GM10248 (cell line): ENCODE measurements at places on chromosomes 1 and 21.

DNA sequence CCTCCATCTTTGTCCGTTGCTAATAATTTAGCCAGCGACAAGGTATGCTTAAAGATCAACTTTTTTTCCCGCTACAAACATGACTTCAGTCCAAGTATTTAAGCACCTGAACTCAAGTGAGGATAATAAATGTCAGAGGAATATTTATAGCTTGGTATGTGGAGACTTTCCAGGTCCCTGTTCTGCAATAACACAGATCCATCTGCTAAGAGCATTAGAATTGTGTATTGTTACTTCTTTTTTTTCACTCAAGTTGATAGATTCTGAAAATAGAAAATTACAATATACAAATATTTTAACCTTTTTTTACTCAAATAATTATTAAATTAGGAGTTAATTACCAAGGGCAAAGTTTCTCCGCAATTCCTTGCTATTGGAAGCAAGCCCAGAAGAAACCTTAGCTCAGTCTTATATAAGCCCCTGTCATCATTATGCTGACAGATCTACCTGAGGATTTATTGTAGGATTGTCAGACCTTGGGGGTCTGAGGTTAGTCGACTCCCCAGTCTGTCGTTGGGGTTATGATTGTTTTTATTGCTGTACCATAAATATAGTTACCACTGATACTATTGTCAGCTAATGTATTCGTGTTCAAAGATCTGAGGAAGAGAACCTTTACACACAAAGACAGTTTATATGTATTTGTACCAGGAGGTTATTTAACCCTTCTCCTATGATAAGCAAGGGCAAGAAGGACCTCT, 337.9 kb downstream of the TBX15 start:
- DNase-seq: no peak

DNA sequence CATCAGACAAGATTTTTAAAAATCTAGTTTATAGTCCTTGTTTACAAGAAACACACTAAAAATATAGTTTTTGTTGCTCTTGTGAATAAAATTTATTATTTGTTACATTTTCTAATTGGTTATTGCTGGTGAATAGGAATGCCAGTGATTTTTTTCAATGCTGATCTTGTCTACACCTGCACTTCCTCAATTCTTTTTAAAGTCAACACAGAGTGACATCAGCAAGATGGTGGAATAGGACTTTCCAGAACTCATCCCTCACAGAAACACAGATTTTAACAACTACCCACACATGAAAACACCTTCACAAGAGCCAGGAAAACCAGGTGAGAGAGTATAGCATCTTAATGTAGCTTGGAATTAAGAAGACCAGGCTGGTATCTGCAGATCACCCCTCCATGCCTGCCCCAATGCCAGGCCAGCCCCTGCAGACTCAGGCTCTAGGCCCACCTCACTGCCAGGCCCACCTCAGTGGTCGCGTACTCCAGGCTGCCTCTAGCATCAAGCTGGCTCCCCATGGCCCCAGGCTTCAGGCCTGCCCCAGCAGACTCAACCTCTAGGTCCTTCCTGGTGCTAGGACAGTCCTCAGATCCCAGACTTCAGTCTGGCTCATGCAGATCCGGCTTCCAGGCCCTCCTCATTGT, 117.6 kb downstream of the WDR3 start:
- DNase-seq: no peak

- DNase-seq: no peak
Measured at GRCh38 chr1:178282949-178283367, 189.1 kb downstream of the RASAL2 start.

DNA sequence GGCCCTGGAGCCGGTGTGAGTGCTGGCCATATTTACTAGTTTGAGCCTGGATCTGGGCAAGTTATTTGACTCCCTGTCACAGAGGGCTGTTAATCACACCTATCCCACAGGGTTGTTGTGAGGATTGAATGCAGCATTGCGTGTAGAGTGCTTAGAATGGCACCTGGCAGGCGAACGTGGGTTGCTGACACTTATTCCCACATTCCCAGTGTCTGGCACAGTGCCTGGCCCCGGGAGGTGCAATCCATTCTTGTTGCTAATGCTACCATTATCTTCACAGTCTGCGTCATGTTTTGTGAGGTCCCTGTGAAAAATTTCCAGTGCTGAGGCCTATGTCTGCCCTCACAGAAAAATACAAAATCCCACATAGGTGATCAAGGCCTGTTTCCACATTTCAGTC, 66.1 kb downstream of the CD2 start:
- DNase-seq: no peak

- DNase-seq: no peak
Measured at GRCh38 chr21:44949161-44949778, 9.4 kb downstream of the SLX9 start.

DNA sequence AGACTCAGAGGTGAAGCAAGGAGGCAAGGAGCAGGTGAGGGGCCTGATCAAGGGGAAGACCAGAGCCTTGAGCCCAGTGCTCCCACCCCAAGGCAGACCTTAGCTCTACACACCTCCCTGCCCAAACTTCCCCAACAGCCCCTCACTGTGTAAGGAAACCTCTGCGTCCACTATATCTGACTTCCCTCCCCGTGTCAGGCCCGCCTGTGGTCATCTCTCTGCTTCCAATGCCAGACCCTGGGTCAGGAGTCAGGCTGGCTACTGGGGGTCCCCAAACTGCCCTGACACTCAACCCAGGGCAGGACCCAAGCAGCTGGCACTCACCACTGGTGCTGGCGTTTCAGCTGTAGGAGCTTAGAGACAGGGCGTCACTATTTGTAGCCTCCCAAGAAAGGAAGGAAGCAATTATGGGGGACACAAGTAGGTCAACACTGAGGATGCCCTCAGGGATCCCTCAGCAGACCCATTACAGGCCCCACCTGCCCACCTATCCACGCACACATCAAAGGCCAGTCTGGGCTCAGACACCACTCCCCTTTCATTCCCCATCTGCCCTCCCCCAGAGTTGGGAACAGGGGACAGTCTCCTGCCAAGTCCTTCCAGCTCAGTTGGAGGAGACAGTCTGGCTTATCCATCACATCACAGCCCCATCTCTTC, 811 bp upstream of the S100A3 start:
- no peak for DNase-seq

DNA sequence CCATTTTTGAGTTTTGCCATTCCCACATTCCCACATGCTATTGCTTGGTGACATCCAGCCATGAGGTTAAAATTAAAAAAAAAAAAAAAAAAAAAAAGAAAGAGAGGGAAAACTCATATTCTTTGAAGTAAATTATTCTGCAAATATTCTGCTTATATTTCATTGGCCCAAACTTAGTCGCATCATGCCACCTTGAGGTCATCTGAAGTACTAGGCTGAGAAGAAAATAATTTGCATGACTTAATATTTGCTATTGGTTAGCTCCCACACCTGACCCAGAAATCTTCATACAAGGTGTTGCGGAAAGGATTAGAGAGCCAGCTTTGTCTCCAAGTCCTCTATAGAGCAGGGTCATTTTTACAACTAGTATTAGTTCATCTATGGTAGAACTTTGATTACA, 2206.0 kb downstream of the MRPL39 start:
- DNase-seq: no peak

DNA sequence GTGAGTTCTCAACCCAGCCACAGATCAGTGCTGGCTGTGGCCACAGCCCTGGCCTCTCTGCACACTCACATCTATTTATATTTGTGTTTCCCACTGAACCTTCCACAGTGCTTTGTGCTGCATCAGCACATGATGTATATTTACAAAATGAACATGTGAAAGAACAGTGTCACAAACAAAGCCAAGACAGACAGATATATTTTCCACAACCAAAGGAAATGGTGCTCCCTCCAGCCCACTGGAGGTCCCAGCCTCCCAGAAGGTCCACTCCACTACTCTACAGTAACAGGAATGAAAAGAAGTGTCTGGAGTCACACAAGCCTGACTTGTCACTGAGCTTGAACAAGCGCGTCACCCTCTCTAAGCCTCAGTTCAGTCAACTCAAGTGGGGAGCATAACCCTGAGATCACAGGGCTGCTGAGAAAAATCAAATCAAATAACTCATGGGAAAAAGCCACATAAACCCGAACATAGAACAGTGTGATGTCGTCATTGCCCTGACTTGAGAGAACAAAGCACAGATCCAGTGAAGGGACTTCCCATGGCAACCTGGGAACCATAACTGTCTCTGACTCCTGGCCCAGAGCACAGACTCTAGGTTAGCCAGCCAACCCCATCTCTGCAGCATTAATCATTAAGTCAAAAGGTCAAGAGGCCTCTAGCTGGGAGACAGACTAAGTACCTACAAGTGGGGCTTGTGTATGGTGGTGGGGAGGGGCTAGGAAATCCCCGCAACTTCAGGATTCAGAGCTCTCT, 121.2 kb downstream of the TRABD2B start:
- DNase-seq: no peak

DNA sequence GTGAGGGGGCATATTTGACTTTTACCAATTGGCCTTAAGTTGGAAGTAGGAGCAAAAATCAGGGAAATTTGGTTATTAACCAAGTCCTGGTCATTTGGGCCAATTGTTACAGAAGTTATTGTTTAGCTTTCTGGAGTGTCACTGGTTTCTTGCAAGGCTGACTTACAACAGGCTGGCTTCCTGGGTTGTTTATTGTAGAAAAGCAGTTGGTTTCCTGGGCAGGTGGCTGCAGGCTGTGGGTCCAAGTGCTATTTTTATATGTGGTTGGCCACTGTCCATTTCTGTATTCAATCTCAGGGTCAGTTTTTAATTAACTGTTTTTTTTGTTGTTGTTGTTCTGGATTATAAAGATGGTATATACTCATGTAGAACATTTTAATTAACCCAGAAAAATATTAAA, 174.1 kb downstream of the KCNJ6 start:
- no peak for DNase-seq

GRCh38 chr1:237913345-237913744, 22.6 kb upstream of the ZP4 start:
- DNase-seq: no peak

DNA sequence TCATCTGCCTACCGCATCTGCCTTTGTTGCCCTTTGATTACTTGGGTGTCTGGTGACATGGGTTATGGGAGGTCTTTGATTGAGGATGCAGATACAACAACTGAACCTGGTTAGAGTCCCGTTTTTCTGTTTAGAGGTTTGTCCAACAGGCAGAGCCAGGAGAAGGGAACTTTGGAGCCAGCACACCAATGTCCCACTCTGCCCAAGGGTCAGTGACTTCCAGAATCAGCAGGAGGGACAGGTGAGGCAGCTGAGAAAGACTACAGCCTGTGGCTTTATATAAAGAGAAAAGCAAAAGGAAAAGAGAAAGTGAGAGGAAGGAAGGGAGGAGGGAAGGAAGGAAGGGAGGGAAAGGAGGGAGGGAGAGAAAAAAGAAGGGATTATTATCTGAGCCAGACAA, 101.5 kb upstream of the ZNF644 start:
- no peak for DNase-seq

- DNase-seq: no peak
Measured at GRCh38 chr1:213065800-213066199, 14.8 kb downstream of the RPS6KC1 start.

- peak; percentile 19 for DNase-seq
Measured at GRCh38 chr1:211643324-211644212, 31.9 kb downstream of the NEK2 start.

GRCh38 chr1:25118546-25118945, 113.8 kb downstream of the SYF2 start:
- DNase-seq: no peak

- DNase-seq: no peak
Measured at GRCh38 chr21:33981391-33982101, 65.9 kb upstream of the ATP5PO start.

- no peak for DNase-seq
Measured at GRCh38 chr21:45748593-45748992, 105.1 kb downstream of the PCBP3 start.

DNA sequence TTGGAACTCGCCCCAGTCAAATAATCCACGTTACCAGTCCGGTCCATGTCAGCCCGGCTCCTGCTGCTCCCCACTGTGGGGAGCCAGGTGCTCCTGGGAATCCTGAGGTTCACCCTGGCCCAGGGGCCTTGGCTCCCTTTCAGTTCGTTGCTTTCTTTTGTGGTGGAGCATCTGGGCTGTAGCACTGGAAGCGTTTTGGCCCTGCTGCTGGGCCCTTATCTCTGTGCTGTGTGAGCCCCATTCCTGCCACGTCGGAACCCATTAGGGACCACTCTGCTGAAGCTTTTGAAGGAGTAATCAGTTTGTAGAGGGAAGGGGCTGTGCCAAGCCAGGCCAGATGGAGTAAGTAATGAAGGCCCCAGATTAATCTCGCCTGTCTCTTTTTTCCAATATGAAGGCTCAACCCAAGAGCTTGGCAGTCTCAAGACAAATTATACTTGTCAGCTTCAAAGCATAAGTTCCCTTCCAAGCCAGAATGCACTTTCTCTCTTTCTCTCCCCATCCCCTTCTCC, 82.3 kb downstream of the PGM1 start:
- no peak for DNase-seq

- DNase-seq: no peak
Measured at GRCh38 chr1:153526132-153526543, 9.7 kb downstream of the S100A6 start.

DNA sequence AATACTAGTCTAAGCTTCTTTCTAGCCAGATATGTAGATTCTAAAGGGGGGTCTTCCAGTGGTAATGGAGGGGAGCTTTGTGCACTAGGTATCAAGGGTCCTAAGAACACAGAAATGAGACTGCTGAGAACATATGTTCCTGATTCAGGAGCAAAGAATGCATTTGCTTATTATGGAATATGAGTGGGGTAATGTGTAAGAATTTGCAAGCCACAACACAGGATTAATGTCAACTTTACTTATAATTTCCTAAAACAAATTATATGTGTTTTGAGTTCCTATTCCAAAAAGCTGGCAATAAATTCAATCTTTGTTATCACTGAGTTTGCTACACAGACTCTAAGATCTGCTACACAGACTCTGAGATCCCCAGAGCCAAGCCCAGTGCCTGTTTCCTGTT, 357.0 kb upstream of the PTBP2 start:
- DNase-seq: no peak

GRCh38 chr1:27011058-27011764, 1.4 kb downstream of the TENT5B start:
- DNase-seq: no peak

DNA sequence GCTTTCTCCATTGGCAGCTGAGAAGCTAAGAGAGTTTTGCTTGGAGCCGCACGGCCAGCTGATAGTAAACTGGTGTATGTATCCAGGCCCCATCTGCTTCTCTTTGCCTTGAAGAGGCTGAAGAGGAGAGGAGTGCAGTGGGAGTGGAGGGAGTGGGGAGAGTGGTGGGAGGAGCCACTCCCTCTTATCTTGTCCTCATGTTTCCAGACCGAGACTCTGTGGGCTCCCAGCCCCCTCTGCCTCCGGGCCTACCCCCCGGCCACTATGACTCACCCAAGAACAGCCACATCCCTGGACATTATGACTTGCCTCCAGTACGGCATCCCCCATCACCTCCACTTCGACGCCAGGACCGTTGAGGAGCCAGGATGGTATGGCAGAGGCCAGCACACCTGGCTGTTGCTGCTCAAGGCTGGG, 6.0 kb upstream of the LRRC71 start:
- DNase-seq: no peak

DNA sequence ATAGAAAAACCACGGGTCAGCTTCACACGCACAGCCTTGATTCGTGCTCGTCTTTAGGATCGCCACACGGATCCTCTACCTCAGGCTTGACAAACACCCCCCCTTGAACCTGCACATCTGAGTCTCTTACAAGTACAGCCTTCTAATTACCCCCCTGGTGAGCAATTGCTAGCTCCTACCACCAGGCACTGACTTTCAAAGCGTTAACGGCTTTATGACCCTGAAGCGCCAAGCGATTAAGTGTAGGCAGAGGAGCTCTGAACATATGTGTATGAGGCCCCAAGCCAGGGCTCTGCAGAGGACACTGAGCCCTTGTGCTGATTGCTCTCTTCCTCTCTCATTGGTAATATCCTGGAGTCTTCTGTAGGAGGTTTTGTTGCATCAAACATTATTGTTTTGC, 55.7 kb upstream of the EPHA8 start:
- DNase-seq: no peak
